NCI-H2081 treated with DMSO at 0.1 percent for 48 hours (cell line): ENCODE measurements at places on chromosomes 12 and 14.

DNA sequence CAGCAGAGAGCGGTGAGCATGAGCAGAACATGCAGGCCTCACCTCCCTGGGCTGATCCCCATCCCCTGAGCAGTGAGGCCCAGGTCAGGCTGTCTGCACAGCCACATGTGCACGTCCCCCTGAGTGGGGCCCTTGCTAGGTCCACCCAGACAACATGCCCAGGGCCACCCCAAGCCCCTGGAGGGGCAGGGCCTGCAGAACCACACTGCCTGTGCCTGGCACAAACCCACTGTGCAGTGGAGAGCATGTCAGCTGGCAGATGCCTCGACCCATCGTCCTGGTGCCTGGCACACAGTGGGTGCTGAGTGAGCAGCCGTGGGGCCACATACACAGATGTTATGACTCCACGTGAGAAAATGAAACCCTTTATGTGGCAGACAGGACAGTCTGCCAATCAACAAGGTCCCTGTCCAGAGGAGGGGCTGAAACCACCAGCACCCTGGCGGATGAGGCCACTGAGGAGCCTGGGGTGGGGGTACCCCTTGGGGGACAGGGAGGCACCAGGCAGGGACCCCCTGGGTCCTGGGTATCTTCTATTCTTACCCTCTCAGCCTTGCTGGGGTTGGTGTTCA lies 8.3 kb downstream of the ANHX start:
- DNase-seq = no peak

- no peak for DNase-seq
These were observed 15.3 kb downstream of the FAM222A start for GRCh38 chr12:109728921-109729320.

GRCh38 chr12:115261691-115262398 lies 577.9 kb upstream of the TBX3 start:
- DNase-seq = no peak

- no peak for DNase-seq
These were observed 218.4 kb downstream of the ADAMTS20 start for GRCh38 chr12:43333644-43334043.

GRCh38 chr12:24535334-24536069 lies 413.4 kb downstream of the BCAT1 start:
- DNase-seq = no peak

- no peak for DNase-seq
These were observed 3.9 kb upstream of the TCHP start for GRCh38 chr12:109896188-109896587.

DNA sequence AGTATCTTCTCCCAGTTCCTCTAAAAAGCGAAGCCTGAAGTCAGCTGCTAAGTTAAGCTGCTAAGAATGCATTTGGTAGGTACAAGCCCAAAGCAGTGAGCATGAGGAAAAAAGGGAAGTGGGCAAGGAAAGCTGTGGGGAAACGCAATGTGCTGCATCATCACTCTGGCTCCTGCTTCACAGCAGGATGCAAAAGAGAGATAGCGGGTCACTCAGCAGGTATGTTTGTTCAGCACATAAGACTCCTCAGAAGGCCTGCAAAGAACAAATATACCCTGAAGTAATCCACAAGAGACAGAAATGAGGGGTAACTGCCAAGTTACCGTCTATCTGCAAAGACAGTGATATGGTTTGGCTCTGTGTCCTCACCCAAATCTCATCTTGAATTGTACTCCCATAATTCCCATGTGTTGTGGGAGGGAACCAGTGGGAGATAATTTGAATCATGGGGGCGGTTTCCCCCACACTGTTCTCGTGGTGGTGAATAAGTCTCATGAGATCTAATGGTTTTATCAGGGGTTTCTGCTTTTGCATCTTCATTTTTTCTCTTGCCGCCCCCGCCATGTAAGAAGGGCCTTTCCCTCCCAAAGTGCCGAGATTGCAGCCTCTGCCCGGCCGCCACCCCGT lies 127.4 kb upstream of the EGLN3 start:
- no peak for DNase-seq

DNA sequence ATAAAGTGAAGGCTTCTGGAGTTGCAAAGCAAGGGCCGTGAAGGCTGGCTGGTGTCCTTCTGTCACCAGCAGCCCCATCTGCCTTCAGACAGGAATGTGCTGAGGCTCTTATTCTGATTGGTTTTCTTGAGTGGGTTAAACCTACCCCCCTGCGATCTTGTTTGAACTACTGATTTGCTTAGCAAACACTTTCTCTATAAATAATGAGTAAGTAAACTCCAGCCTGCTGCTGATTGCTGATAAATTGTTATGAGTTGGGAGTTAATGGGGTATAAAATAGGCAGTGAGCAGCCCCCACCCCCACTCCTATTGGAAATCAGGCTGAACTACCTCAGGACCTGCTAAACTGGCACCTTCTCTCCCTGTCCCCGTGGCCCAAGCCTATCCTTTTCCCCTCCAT lies 146.1 kb upstream of the NOS1 start:
- DNase-seq = peak; percentile 73

DNA sequence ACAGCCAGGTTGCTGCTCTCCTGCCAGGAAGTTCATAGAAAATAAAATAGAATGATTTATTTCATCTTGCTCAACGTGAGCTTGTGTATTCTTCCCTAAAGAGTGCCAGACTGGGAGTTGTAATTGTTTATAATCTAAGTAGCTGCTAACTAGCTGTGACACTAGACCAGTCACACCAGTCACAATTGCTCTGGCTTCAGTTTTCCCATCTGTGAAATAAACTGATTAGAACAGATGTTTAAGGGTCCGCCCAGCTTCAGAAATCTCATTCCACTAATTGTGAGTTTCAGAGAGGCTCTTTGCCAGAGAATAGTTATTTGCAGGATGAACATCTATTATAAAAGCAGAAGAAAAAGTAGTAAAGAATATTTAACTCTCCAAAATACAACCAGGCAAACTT lies 55.6 kb upstream of the ZDHHC17 start:
- DNase-seq = no peak

DNA sequence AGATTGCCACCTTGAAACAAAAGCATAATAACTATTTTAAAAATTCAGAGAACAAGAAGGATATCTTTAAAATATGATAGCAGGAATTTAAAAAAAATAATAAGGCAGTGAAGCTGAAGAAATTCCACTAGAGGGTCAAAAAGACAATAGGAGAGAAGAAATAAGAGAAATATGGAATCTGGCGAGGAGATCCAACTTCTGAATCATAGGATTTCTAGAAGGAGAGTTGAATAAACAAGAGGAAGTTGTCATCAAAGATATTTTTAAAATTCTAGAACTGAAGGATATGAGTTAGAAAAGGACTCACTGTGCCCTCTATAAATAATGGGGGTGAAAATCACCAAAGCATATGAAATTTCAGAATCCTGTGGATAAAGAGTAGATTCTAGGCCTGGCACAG lies 26.8 kb upstream of the TOMM20L start:
- no peak for DNase-seq

DNA sequence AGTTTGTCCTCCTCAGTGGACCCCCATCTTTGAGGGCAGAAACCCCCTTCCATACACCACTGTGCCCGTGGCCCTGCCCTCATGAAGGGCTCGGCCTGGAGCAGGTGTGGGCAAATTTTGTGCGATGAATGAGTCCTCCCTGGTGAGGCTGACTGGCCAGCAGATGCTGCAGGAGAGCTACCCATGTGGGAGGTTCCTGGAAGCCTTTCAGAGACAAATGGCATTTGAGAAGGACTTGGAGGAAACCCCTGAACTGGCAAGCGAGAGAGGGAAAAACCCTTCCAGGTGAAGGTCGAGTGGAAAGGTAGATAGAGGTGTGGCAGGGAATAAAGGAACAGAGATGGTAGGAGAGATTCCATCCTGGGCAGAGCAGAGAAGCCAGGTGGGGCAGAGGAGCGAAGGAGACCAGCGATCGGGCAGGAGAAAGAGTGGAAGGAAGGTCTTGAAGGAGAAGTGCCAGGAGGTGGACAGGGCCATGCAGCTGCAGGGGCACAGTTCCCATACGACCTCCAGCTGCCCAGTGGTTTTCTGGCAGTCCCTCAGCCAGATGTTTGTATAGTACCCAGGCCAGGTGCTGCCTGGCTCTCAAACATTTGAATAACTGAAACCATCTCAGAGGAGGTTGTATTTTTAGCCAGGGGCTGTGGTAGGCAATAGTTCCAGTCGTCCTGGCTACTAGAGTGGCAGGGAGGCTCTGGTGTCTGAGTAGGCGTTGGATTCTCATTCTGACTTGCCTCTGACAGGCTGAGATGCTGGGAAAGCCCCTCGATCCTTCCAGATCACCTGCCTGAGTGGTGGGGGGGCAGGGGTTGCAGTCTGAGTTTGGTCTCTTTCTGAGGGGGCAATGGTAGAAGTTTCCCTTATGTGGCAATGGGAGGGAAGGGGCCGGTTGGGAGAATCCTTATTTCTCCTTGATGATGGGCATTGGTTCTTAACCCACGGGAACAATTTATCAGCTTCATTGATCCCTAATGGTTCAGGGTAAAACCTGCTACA lies 40.1 kb downstream of the FBXL14 start:
- no peak for DNase-seq

DNA sequence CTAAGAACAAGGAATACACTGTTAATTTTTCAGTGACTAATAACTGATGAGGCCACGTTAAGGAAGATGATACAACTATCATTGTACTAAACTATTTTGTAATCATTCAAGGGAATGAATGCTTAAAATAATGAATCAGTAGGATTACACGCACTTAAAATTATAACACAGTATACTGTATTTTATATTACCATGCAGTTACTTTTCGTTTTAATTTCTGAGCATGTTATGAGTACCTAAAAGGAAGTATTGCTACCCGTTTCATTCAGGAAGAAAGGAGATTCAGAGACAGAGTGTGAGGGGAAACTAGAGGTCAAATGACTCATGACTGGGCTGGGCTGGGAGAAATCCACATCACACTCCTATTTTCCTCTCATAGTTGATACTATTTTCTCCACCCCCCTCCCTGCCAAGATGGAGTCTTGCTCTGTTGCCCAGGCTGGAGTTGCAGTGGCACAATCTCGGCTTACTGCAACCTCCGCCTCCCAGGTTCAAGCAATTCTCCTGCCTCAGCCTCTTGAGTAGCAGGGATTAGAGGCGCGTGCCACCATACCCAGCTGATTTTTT lies 202.0 kb downstream of the PPM1H start:
- DNase-seq = no peak

GRCh38 chr14:31934767-31935266 lies 142.3 kb upstream of the ARHGAP5 start:
- no peak for DNase-seq

DNA sequence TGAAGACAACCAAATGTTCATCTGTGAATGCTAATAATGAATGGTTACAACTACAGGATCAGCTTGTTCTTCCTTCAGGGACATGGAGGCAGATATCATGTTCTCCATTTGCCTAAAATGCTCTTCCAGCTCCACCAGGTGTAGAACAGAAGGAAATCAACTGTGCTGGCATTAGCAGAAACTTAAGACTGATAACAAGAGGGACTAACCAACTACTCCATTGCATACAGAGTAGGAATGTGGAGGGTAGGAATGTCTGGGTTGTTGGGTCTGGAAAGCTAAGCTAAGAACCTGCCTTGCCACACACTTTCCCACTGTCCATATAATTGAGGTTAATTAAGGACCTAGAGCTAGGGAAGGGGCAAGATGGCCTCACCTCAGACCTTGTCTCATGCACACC lies 11.4 kb upstream of the KRT2 start:
- DNase-seq = no peak

GRCh38 chr14:105272623-105273022 lies 24.3 kb downstream of the BTBD6 start:
- DNase-seq = no peak

- no peak for DNase-seq
These were observed 4.3 kb upstream of the BRMS1L start for GRCh38 chr14:35821564-35822411.

DNA sequence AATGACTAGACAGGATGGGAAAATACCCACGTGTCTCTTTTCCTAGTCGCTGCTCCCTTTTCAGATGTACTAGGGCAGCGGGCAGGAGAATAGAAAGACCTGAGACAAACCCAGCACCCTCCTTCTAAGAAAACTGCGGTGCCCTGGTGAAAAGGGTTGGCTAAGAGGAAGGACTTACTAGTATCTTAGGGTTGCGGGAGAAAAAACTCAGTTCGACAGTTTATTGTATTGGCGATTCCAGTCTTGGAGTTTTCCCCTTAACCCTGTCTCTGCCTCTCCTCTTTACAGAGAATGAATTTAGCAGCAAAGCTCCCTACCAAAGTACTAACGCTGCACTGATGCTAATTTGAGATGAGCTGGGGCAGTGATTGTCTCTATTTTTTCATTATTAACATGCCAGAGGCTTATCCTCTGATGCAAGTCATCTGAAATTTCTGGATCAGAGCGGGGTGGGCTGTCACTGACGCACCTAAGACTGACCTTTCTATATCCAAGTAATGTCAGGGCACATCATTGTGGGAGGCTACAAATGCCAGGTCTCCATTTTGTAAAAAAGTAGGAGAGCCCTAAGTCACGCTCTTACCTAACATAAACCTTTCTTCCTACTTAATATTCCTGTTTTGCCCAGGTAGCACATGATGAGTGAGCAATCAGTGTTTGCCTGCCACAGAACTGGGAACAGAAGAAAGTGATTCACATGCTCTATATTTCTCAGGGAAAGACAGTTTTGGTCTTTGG lies 916 bp upstream of the PAWR start:
- DNase-seq = no peak

DNA sequence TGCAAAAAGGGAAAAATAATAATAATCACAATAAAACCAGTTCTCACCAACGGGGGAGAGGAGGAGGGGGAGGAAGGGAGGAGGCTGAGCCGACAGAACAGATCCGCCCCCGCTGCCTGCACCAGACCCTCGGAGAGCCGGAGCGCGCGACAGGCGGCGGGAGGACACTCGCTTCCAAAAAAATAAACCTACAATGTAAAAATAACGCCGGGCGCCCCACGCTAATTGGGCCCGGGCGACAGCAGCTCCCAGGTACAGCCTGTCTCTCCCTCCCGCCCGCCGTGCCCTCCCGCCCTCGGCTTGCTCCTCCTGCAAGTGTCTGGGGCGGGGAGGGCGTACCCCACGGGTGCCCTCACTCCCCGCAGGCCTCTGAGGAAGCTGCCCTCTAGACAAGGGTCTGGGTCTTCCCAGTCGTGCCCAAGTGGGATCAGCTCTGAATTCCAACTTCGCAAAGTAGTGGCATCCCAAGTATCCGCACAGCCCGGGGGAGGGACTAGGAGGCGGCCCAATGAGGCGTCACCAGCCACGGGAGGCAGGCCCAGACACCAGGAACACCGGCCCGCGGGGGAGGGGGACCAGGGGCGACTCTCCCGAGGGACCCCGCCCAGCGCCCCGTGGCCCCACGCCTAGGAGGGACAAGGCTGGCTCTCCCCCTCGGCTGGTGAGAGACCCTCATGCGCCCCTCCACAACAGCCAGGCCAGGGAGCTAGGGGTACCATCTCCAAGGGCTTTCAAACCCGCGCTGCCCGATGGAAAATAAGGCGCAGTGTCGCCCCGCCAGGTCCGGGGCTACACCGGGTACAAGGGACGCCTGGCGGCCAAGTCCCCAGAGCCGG lies 1.0 kb downstream of the NCOR2 start:
- DNase-seq = no peak
